ENCODE measurements at places on chromosomes 5 and 9. TPM values are rescaled to one million over a fixed set of nuclear protein-coding genes. Genes with fewer than 3 reads are reported as not detected.

The CEP72 gene
- 32.9 TPM for total RNA-seq

The SMAD5 gene
- total RNA-seq, result 43.1 TPM

The NTRK2 gene
- not detected for total RNA-seq

The SMIM32 gene
- total RNA-seq, result not detected

DNA sequence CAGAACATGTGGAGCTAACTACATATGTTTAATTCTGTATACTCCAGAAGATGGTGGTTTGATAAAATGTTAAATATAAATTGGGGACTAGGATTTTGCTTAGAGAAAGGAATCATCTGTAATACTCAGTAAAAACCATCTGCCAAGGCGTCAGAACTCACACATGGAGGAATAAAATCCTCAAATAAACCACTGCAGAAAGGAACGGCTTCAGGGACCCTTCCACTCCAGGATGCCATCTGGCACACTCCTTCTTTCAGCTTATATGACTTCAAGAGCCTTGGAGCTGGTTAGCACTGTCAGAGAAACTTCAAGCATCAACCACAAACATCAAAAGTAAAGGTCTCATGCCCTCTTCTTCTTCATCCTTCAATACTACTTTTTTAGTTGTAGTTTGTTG, 360.6 kb downstream of the PLK2 start:
- no peak for DNase-seq

Measured in B cell (primary cell).